ENCODE measurements at places on chromosomes 11 and 22.

DNA sequence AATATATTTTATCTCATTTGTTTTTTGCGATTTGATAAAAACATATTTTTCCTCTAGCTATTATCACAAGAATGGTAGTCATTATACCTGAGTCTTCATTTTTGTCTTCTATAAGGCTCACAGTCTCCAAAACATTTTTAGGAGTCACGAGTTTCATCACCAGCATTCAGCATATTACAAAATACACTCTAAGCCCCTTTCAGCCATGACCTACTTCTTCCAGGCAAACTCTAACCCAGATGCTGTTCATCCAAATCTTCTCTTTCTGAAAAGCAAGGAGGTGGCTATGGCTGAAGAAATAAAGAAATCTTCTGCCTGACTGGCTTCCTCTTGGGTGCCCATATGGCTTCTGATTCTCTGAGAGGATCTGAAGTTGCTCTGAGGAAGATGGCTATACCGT is 35.7 kb upstream of the USP47 start:
- no peak for DNase-seq

DNA sequence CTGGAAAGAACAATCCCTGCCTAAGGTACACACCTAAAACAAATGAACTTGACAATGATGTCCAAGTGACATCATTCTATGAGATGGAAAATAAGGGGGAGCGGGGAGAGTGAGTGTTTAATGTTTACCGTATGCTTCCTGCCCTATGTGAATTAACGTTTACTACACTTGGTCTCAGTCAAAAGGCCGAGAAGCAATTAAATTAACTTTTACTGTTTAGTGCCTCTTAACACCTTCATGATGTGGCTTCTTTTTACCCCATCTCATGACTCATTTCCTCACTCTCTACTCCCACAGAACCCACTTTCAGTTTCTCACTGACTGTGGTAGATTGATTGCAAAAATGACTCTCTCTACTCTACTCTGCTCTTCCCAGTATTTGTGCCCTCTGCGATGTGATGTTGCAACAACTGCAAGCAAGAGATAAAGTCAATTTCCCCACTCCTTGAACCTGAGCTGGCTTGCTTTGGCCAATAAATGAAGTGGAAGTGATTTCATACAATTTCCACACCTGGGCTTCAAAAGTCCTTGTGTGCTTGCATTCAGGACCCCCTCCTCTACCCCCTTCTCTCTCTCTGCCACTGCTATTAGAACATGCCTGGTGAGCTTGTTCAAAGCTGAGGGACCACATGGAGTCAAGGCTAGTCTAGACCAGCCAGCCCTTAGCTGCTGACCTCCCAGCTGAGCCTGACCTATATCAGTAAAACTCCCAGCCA is 11.6 kb upstream of the ALKBH3 start:
- peak; percentile 39 for DNase-seq

- no peak for DNase-seq
Measured at GRCh38 chr11:30705913-30706675, 119.9 kb upstream of the MPPED2 start.

DNA sequence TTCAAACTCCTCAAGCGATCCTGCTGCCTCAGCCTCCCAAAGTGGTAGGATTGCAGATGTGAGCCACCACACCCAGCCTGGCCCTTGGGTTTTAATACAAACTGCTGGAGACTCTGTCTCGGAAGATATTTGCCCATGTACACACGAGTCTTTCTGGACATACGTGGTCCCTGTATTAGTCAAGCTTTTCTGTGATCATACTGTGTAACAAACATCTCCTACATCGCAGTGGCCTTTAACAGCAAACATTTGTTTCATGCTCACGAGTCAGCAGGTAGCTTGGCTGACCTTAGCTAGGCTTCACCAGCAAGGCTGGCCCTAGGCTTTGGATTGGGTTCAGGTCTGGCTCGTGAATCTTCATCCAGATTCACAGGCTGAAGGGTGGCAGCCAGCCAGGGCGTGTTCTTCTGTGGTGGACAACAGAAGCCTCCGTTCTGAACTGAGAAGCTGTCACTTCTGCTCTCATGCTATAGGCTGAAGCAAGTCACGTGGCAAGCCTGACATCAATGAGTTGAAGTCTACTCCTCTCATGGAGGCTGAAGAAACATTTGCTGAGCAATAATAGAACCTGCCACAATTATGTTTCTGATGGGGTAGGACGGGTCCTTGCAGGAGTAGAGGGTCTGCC is 8.8 kb downstream of the KIAA1671 start:
- DNase-seq, result no peak

GRCh38 chr22:35399678-35400500 is at the start of gene MCM5:
MCM5 (plus strand) TSS chr22:35400140; CDS start chr22:35400439, 299 bp downstream.
- DNase-seq, result peak; percentile 96

All from stimulated activated effector memory CD8-positive, alpha-beta T cell treated with anti-CD3 and anti-CD28 coated beads, Interleukin-12 subunit alpha, Interleukin-12 subunit beta, amount 100 ng/mL, for 72 hours (primary cell).